Stimulated activated CD4-positive, alpha-beta T cell treated with anti-CD3 and anti-CD28 coated beads, Interleukin-1b, Interleukin-23, amount 100 ng/mL, for 1 hour (primary cell): ENCODE measurements at places on chromosomes 16 and 17.

DNA sequence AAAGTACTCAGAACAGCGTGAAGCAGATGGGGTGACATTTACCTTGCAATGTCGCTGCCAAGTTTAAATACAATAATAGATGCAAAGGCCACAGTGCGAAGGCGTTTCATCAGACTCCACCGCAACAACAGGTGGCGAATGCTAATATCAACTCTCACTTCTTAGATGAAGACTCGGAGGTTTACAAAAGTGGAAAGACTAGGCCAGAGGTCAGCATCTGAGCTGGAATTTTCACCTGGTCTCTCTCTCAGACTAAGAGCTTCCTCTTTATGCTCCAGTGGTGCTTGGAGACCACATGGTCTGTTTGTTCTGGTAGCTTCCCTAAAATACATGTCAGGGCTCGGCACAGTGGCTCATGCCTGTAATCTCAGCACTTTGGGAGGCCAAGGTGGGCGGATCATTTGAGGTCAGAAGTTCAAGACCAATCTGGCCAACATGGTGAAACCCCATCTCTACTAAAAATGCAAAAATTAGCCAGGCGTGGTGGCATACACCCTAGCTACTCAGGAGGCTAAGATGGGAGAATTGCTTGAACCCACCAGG, 169.1 kb downstream of the XYLT1 start:
- no peak for DNase-seq

DNA sequence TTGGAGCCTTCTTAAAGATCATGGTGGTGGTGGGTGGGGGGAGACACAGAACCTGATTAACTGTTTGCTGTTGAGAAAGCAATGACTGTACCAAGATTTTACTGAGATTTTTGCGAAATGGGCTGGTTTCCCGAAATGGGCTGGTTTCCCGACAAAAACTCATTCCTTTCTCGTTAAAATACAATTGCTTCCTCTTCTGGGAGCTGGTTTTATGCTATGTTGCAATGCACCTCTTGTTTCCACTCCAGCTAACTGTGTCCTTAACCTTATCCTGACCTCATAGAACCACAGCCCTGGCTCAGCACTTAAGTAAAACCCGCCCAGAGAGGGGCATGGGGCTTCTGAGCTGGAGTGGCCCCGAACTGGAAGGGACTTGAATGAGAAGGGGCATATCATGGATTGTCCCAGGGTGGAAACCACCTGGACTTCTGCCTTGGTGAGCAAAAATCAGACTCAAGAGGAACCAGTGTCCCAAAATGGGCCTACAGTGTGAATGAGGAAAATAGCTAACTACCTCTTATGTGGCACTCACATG, 20.9 kb downstream of the FAM20A start:
- DNase-seq = no peak

DNA sequence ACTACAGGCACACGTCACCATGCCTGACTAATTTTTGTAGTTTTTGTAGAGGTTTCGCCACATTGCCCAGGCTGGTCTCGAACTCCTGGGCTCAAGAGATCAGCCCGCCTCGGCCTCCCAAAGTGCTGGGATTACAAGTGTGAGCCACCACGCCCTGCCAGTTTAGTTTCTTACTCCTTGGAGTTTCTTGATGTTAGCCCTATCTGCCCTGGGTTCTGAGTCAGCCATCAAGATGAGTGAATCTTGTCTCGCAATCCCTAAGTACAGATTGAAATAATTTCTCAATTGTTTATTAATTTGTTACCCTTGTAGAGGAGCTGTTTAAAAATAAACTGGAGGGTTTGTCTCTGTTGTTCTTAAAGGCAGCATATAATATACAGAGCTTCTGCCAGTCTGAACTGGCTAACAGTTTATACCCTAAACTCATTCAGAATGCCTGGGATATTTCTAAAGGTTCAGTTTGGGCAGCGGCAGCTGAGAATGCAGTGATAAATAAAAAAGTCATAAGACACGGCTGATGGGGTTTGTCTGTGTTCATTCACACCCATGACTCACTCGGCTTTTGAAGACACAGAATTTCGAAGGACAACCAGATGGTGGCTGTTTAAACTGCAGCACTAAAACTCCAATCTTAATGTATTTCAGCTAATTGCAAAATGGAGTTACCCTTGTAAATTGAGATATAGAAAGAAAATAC, 39.6 kb downstream of the GPRC5B start:
- no peak for DNase-seq

DNA sequence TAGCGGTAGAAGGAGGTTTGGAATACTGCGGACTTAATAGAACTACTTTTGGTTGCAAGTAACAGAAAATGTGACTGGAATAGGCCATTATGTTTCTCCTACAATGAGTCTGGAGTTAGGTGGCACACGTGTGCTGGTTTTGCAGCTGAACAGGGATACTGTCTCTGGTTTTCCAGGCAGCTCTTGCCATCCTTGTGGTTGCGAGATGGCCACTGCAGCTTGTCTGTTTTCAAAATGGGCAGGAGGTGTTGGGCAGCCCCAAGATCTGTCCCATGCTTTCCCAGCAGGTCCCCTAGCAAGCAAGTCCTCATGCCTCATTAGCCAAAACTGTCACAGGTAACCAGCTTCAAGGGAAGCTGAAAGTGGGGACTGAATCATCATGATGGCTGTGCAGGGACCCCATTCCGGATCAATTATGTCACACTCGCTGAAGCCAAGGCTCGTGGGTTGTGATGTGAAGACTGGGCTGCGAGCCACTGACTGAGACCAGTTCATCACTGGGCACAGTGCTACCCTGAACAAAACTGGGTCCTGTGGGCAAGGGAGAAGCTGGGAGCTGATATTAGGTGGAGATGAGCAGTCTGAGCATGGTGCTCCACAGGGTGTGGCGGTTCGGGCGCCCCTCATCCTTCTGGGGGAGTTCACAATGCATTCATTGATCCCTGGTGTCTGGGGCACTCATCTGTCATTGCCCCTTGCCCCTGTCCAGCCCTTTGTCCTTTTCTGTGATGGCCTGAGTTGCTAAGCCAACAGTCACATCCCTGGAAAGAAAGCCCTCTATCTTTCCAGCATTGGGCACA, 82.1 kb downstream of the KSR1 start:
- no peak for DNase-seq

DNA sequence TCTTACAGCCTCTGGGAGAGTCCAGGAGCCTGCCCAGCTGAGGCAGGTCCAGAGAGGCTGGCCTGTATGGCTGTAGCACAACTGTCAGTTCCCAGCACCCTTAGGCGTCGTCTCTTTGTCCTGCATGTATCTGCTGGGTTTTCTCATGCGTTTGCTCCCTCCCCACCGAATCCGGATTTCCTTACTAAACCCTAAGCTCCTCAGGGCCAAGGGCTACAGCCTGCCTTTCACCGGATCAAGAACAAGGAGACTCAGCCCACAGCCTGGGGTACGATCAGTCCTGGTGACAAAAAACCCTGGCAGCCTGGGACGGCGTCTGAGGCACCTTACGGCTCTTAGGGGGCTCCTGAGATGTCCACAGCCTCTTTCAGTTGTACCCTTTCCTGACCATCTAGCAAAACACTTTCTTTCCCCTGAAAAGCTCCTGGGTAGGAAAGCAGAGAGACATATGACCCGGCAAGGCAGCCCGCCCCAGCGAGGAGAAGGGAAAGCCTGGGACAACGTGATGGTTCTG, 12.2 kb downstream of the HIC1 start:
- no peak for DNase-seq

- DNase-seq = no peak
Observed at GRCh38 chr16:55399911-55400310, 75.9 kb downstream of the IRX6 start.

- DNase-seq = no peak
Observed at GRCh38 chr17:74099442-74100340, 103.8 kb upstream of the RPL38 start.

GRCh38 chr16:84868328-84868727, 48.5 kb downstream of the CRISPLD2 start:
- DNase-seq = no peak

GRCh38 chr16:12320298-12320706, 343.8 kb downstream of the SNX29 start:
- no peak for DNase-seq

GRCh38 chr17:17350491-17351355, 47.5 kb downstream of the NT5M start:
- no peak for DNase-seq

DNA sequence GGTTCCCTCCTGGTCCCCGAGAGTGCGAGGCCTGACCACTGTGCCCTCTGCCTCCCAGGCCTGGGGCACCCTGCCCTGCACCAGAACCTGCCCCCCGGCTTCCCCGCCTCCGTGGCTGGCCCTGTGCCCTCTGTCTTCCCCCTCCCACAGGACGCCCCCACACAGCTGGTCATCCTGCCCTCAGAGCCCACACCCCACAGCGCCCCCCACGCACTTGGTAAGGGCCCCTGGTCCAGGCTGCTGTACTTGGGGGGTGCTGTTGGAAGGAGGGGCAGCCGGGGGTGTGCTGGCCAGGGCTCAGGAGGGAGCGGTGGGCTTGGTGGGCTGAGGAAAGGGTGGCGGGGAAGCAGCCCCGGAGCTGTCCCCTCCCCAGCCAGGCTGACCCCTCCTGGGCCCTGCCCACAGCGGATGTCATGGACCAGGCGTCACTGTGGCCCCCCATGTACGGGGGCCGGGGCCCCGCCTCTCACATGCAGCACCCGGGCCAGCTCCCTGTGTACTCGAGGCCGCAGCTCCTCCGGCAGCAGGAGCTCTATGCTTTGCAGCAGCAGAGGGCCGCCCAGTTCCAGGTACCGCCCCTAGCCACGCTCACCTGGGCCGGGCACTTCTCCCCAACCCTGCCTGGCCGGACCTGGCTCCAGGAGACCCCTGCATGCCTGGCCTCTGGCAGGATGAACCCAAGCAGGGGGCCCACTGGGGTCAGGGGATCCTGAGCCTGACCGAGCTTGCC, 49.5 kb downstream of the BAHCC1 start:
- no peak for DNase-seq

- no peak for DNase-seq
Observed at GRCh38 chr17:4908301-4908700, 5.4 kb upstream of the CHRNE start.

GRCh38 chr17:7459961-7460545, 15.2 kb downstream of the CHRNB1 start:
- no peak for DNase-seq

DNA sequence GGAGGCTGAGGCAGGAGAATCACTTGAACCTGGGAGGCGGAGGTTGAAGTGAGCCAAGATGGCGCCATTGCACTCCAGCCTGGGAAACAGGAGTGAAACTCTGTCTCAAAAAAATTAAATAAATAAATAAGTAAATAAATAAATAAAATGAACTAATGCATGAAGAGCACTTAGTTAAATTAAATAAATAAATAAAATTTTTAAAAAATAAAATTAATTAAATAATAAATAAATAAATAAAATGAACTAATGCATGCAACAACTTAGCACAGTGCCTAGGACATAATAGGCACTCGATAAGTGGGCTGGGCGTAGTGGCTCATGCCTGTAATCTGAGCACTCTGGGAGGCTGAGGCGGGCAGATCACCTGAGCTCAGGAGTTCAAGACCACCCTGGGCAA, 15.6 kb upstream of the CEP20 start:
- DNase-seq = no peak

GRCh38 chr16:71520550-71520949, 5.7 kb upstream of the CHST4 start:
- DNase-seq = no peak

DNA sequence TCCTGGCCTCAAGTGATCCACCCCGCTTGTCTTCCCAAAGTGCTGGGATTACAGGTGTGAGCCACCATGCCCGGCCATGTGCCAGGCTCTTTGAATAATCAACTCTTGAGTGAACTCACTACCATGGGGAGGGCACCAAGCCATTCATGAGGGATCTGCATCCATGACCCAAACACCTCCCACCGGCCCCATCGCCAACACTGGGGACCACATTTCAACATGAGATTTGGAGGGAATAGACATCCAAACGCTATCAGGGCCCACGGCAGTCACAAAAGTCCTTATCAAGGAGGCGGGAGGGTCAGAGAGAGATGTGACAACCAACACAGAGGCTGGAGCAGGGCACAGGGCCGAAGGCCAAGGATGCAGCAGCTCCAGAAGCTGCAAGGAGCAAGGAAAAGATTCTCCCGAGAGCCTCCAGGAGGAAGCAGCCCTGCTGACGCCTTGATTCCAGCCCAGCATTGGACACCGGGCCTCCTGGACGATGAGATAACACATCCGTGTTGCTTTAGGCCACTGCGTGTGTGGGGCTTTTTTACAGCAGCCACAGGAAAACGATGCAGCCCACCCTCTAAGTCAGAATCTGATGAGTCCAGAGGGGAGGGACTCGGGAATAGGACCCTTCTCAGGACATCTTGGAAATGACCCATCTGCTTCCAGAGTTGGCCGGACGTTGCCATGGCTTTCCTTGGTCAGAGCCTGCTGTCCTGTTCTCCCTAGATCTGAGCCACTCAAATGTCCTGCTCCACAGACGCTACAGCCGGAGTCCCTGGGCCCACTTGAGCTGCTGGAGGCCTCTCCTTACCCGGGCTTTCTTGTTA, 47.3 kb upstream of the CMIP start:
- DNase-seq = no peak

DNA sequence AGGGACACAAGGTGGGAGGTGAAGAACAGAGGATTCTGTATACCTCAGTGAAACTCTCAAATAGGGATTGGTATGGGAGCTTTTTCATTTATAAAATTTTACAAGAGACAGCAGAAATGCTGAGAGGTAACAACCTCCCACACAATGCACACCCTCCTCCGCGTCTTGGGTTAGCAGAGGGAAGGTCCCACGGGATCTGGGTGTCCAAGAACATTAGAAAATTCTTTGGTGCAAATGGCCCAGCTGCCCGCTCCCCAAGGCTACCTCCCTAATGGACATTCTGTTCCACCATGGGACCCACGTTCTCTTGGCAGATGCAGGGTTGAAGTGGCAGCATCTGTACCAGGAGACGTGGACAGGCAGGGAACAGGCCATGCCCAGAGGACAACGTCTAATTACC, 22.5 kb downstream of the GPR139 start:
- DNase-seq = no peak

GRCh38 chr16:3328643-3329042, 23.3 kb downstream of the ZNF75A start:
- DNase-seq = no peak

GRCh38 chr16:10154389-10154788, 27.8 kb downstream of the GRIN2A start:
- no peak for DNase-seq

- no peak for DNase-seq
Observed at GRCh38 chr16:85168732-85169256, 56.5 kb upstream of the CIBAR2 start.

GRCh38 chr17:58364270-58364942, 12.4 kb upstream of the SUPT4H1 start:
- no peak for DNase-seq

- DNase-seq = peak; percentile 21
Observed at GRCh38 chr17:16491703-16492612, at the start of gene LRRC75A. Gene LRRC75A, minus strand, starts transcription at chr17:16492193. Its CDS starts 203 bp downstream, at chr17:16491990.

- DNase-seq = no peak
Observed at GRCh38 chr16:50305441-50306061, 39.2 kb downstream of the ADCY7 start.

GRCh38 chr16:49442805-49443204, 69.2 kb downstream of the C16orf78 start:
- no peak for DNase-seq
